ENCODE measurements at places on chromosomes 1 and 21.
A peak's percentile ranks its signal among the peaks of the same experiment; 100 is the strongest.

GRCh38 chr21:29152916-29153315 lies 22.5 kb downstream of the MAP3K7CL start:
- no peak for DNase-seq

DNA sequence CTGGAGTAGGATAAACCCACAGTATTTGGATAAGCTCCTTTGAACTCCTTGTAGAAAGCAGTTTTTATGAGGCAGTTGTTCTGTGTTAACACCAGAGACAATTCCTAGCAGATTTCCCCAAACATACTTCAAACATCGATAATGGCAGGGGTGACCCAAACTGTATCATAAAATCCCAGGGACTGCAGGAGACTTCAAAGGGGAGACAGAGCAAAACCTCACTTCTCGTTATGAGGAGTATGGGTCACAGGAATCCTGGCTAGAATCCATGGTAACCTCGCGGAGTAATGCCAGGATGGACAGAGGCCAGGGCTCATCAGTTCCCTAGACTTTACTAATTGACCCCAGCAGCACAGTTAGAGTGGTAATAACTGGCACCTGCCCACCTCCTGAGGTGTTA lies 148.0 kb downstream of the DHRS3 start:
- DNase-seq = no peak

DNA sequence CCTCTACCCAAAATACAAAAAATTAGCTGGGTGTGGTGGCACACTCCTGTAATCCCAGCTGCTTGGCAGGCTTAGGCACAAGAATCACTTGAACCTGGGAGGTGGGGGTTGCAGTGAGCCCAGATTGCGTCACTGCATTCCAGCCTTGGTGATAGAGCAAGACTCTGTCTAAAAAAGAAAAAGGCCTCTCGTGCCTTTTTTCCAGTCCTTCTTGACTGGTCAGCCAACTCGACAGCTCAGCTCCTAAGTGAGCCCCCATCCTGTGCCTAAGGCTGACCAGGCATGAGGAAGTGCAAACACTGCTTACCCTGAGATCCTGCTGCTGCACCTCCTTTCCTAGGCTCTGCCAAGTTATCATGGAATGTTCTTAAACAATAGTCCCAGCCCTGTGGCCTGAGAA lies 10.1 kb upstream of the PROK1 start:
- no peak for DNase-seq

GRCh38 chr1:86616871-86617270 lies 70.0 kb downstream of the CLCA4 start:
- DNase-seq = no peak

GRCh38 chr1:159090286-159091179 lies 14.0 kb upstream of the AIM2 start:
- no peak for DNase-seq

GRCh38 chr1:109887884-109888283 lies 22.8 kb upstream of the CSF1 start:
- no peak for DNase-seq

DNA sequence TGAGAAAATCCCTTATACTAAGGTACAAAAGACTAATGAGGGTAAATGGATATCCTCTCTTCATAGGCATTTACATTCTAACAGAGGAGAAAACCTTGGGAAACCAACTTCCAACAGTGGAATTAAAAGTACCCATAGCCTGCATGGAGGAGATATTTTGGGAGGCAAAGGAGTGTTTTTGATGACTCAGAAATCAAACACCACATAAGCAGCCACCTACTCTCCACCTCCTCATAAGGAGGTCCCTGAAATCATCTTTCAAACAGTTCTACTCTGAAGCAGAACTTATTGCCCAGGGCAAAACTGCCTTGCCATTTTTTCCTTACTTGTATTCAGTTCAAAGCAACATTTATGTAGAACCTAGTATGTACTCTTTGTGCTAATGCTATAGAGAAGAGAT lies 211.3 kb downstream of the KCNH1 start:
- no peak for DNase-seq

DNA sequence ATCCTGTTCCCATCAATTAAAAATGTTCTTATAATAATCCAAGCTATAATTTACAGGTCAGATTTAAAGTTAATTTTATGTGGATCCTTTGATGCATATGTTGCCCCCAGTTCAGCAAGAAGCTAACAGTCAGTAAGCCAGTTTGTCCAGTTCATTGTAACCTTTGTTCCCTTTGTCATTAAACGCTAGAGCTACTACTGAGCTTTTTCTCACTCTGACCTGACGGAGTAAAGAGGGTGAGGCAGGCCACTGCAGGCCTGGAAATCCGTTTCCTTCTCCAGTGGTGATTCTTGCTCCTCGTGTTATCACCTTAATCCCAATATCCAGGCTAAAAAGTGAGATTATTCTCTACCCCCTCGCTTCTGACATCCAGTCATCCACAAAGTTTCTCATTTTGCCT lies 10.2 kb downstream of the YBX1 start:
- DNase-seq = no peak

- DNase-seq = no peak
These were observed 100.2 kb downstream of the HMCN1 start for GRCh38 chr1:185834371-185834905.

GRCh38 chr1:67134695-67135094 lies at the start of gene C1orf141:
TSS of gene C1orf141 (minus strand) at chr1:67134970. CDS start at chr1:67127240, 7,730 bp downstream.
- no peak for DNase-seq

DNA sequence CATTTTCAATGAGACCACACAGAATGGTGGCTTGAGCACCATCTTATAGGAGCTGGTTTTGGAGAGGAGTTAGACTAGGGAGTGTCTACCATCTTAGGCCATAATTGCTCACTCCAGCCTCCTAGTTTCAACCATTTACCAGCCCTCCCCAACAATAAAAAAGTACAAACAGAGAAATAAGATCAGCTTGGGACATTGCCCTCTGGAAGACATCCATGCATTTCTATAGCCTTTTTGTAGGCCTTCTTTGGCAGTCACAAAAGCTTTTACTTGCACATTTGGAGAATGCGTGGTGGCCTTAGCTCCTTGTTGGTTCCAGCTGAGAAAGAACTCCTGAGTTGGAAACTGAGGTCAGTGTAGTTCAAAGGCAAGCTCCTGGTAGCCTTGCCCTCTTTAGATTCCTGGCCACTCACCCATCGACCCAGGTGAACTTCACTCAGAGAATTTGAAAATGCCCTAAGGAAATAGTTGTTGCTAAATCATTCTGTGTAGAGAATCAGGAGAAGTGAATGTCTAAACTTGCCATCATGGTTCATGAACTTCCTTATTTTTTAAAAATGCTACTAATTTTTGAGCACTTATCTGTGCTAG lies 301.7 kb upstream of the PROX1 start:
- DNase-seq = no peak

- DNase-seq = no peak
These were observed 36.2 kb upstream of the DUSP10 start for GRCh38 chr1:221778125-221778524.

DNA sequence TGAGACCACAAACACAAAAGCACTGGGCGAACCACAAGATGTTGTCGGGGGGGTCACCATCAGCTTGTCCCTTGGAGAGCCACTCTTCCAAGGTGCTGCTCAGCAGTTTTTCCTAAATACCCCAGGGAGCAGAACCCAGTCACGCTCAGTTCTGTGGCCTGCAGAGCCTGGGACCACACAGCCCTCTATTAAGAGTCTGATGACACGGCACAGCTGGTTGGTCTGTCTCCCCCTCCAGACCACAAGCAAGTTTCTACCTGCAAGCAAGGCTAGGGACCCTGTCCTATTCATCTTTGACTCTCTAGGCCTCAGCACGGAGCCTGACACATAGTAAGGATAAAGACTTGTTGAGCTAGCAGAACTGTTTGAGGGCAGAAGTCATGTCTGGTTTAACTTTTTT lies 28.5 kb downstream of the SLC9A1 start:
- DNase-seq = no peak

DNA sequence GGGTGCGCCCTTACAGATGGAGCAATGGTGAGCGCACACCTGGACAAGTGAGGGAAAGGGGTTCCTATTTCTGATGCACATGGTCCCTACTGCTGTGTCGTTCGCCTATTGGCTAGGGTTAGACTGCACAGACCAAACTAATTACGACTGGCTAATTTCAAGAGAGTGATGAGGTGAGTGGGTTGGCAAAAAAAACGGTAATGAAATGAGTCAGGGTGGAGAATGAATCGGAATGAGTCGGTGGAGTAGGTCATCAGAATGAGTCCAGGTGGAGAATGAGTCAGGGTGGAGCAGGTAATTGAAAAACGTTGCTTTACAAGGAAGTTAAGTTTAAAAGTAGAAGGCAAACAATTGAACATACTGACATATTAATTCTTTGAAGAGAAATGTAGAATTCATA lies 79.8 kb downstream of the WDR4 start:
- no peak for DNase-seq

DNA sequence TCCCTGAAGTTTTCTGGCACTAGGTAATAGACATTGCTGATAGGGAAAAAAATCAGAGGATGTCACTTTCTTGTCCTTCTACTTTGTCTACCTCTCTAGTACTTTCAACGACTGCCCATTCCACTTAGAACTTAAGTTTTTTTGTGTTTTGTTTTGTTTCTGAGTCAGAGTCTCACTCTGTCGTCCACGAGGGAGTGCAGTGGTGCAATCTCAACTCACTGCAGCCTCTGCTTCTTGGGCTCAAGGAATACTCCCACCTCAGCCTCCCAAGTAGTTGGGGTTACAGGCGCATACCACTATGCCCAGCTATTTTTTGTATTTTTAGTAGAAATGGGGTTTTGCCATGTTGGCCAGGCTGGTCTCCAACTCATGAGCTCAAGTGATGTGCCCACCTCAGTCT lies 79.2 kb downstream of the SGIP1 start:
- no peak for DNase-seq

GRCh38 chr1:234627009-234627950 lies 17.3 kb upstream of the IRF2BP2 start:
- no peak for DNase-seq

GRCh38 chr1:98700228-98700627 lies 38.7 kb downstream of the SNX7 start:
- DNase-seq = no peak

DNA sequence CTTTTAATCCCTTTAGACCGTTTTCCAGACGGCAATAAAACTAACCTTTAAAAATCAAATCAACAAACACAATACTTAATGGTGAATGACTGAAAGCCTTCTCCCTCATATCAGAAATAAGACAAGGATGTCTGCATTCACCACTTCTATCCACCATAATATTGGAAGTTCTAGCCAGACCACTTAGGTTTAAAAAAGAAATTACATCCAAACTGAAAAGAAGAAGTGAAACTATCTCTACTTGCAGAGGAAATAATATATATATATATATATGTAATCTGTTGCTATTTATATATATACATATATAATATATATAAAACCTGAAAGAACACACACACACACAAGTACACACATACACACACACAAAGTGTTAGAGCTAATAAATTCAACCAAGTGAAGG lies 100.4 kb downstream of the BRINP3 start:
- no peak for DNase-seq

DNA sequence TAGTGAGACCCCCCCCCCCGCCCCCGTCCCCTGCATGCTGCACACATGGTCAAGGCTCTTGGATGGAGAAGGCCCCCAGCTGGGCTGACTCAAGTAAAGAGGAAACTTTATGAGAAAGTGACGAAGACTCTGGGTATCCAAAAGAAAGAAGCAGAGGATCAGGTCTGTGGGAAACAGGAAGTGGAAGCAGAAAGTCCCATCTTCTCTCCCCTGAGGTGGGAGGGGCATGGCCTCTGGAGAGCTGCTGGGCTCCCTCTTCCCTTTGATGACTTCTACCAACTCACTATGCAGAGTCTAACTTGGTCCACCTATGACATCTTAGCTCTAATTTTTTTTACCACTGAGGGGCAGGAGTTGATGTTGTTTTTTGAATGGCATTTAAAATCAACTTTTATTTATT lies 42.7 kb upstream of the LIN9 start:
- no peak for DNase-seq

DNA sequence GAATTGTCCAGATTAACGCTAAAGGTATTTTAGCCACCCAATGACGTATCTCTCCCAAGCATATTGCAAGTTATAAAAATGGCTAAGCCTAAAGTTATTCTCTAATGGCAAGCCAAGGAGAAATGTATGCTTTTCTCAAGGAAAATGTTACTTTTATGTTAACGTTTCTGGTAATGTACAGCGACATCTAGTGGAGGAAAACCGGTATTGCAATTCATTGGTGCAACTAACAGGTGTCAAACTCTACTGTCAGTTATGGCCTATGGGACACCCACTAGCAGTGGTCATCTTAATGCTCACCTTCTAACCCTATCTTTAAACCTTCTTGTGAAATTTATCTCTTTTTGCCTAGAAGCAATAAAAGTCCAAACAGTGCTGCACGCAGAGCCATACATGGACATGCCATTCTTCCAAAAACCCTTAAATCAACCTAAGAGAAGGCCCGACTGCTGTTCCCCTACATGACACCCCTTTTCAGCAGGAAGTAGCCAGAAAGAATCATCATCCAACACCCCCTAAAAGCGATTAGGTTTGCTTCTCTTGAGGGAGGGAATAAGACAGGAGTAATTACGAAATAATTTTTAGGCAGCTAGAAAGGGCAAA lies 68.7 kb upstream of the LRIF1 start:
- no peak for DNase-seq

DNA sequence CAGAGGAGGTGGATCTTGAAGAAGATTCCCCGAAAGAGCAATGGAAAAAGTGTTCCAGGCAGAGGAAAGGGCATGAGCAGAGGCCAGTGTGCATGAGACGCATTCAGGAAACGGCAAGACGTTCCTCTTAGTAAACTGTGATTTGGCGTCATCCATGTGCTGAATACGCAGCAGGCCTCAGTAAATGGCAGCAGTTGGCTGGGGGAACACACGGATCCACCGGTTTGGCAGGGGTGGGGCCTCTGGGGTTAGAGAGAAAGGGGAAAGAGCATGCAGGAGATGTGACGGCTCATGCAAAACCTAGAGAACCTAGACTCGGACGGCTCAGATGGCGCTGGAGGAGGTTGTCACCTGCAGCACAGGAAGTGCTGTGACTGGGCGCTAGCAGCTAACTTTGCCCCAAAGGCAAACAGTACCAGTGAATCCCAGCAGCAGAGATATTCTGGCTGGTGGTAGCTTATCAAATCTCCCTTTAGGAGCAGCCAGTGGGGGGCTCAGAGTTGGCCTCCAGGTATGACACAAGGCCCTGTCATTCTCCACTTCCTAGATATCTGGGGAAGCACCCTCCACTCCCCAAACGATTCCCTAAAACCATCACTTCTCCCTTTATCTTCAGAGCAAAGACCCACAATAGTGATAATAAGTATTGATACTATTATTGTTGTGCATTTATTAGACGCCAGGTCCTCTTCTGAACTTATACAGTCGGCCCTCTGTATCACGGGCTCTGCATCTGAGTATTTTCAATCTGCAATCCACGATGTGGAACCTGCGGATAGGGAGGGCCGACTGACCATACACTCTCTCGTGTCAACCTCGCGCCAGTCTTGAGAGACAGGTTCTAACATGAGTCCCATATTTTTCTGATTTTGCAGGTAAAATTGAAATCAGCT lies 7.6 kb downstream of the LAPTM5 start:
- DNase-seq = peak; percentile 78

DNA sequence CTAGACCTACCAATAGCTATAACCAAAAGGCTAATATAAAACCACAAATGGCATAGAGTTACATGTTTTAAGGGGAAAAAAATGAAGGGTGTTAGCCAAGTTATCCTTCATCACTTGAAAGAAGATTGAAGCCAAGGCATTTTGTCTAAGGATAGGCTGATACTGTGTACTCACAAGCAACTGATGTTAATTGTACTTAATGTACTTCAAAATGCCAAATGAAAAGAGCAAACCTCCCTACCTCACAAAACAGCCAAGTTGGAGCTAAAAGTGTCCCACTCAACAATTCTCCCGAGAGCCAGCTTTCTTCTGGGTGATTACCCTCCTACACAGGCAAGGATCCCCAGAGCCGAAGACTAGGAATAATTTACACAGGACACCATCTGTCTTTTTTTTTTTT lies 4.4 kb upstream of the IGSF3 start:
- DNase-seq = no peak

All from activated T-cell treated with anti-CD3 and anti-CD28 coated beads, Interleukin-2, amount 50 U/mL, for 1 hour (primary cell).